Left renal cortex interstitium (tissue), 4 donors: ENCODE measurements at places on chromosomes 2 and 18. TPM values are rescaled to one million over a fixed set of nuclear protein-coding genes. Genes with fewer than 3 reads are reported as not detected.

FNDC4 gene
- polyA plus RNA-seq = 9.4 TPM

PNPT1 gene
- 26.3 TPM for polyA plus RNA-seq

HES6 gene
- 6.2 TPM for polyA plus RNA-seq

TMEM182 gene
- 8.4 TPM for polyA plus RNA-seq

CLEC4F gene
- 0.06 TPM for polyA plus RNA-seq

ALPP gene
- 0.09 TPM for polyA plus RNA-seq

ITPRIPL1 gene
- polyA plus RNA-seq = 4.8 TPM
